Stromal cell of bone marrow (primary cell): ENCODE measurements at places on chromosomes 5 and 9.

- no peak for DNase-seq
Measured at GRCh38 chr9:93657331-93658111, 81.1 kb downstream of the PHF2 start.

DNA sequence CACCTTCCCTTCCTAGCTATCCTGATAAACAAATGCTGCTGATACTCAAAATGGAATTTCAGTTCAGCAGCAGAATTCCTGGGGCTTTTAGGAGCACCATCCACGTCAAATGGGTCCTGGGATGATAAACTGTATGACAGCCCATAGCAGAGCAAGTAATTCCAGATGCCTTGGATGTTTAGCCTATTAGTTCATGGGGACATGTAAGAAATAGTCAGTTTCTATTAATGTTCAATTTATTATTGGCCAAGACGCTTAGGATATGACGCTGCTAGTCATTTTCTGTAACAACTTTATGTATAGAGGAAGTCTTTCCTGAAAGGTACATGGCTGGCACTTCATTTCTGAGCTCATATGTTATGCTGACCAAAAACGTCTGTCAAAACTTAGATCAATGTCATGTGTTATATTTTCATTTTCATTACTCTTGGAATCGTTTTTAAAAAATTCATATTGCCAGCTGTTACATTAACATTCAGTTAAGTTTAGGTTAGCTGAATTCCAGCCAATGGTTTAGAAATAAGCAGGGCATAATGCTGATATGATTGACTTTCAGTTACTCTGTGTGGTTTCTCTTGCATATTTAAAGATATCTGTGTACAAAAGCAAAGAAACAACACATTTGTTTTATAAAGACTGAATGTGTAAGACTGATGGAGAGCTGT is 243.8 kb downstream of the CSNK1G3 start:
- no peak for DNase-seq

GRCh38 chr5:111461255-111461671 is 51.1 kb downstream of the STARD4 start:
- no peak for DNase-seq

DNA sequence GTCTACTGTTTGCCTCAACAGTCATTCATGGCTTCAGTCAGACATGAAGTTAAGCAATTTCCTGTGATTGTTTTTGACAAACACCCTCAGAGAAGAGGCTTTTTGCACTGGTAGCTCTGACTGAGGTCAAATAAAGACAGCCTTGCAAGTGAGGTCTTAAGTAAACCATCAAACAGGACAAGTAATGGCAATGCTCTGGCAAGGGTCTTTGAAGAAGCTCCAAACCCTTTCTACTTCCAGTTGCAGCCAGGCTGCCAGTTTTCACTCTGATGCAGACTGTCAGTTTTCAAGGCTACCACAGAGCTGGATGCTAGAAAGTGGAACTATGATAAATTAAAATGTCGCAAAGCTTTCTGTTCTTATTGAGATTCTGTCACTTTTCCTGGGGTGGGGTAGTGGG is 421.5 kb upstream of the PTGER4 start:
- no peak for DNase-seq

DNA sequence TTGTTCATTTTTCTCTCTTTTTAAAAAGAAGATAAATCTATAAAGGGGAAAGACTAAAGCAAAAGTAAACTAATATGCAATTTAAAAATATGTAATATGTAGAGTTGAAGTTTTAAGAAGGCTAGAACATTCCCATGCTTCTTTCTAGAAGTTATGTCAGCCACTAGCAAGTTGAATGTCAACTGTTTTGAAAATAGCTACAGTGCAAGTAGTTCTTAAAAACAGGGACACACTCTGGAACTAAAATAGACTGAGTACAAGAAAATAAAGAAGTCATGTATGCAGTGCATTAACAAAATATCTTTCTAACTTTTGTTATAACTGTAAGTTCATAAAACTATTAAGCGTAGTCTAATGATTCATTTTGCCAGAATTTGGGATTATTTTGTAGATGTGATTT is 7.9 kb downstream of the TMEM38B start:
- no peak for DNase-seq

GRCh38 chr5:32443145-32443540 is 1.4 kb downstream of the ZFR start:
- DNase-seq = no peak

DNA sequence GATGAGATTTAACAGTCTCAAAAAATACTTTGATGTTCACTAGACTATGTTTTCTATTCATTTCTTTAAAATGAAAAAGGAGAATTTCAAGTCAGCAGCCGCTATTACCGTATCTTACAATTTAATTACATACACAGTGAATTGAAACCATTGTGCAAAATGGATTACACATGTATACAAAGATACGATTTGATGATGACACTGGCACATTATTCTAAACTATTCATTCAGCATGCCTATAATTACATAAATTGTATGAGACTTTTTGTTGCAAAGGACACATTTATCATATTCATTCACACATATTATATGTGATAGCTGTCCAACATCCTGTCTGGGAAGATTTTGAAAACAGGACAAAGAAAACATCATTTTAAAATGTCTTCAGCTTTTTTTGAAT is 118.3 kb upstream of the VCAN start:
- DNase-seq = no peak

DNA sequence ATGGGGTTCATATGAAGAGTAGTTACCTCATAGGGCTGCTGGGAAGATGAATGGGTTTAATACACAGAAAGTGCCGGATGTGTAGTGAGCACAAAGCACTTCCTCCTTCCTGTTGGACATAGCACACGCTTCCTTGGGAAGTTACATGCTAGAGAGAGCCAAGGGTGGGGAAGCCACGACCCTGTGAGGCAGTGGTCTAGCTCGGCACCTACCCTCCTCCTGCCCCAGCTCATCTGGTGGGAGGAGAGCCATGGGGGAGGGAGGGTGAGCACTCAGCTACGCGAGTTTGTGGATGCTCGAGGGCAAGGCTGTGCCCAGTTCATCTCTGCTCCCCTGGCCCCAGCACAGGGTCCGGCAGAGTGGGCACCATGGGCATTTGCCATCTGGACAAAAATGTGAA is 43.6 kb upstream of the NEK6 start:
- DNase-seq = no peak

DNA sequence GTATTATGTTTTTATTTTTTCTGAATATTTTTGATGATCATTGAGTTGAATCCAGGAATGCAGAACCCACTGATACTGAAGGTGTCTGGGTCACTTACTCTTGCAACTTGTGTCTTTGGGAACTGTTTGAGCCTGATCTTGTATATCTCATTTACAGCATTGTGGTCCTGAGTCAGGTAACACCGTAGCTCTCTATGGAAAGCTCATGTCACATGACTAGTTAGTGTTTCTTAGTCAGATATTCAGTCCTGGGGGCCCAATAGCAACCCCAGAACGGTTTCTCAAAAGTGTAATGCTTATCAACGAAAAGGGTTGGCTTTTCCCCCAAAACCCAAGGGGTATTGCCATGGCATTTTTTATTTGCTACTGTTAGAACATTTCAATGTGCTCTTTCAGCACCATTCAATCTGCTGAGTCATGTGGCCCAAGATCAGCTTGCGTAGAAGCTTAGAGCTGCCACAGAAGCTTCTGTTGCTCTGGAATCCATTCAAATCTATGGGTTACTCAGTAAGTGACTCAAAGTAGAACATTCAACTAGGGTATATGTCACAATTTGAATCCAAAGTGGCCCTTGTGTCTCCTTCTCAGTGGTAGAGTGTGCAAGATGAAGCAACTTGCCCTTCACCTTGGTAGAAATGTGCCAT is 12.1 kb upstream of the PTAR1 start:
- peak; percentile 87 for DNase-seq

- DNase-seq = no peak
Measured at GRCh38 chr5:53338971-53339370, 141.5 kb upstream of the FST start.

DNA sequence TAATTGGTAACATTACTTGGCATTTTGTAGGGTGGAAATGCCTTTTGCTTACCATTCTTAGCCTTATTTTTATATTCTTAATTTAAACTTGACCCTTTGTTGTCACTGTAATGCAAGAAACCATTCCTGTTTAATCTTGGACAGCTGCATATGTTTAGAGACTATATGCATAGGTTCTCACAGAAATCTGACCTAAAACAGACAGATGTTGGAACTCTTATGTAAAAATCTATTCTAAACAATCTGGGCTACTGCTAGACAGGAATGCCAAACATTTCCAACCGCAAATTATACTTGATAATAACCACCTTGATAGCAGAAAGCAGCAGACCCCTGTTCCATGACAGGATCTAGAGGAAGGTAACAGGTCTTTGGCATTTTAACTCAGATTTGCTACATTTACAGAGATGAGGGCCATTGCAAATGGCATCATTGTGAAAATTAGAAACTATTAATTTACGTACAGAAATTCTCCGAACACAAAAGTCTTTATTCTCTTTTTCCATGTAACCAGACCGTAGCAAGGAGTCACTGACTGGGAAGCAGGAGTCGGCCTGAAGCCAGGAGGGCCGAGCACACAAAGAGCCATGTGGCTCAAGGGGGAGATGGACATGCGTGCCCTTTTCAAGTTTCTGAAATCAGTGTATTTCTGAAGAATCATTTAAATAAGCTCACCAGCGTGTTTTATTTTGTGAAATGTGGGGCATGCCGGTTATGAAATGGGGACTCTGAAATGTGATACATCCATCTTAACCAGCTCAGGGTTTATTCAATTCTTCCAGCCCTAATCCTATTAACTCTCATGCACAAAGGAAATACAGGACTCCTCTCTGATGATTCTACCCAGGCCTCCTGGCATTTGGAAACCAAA is 139.3 kb downstream of the AOPEP start:
- DNase-seq = peak; percentile 48

DNA sequence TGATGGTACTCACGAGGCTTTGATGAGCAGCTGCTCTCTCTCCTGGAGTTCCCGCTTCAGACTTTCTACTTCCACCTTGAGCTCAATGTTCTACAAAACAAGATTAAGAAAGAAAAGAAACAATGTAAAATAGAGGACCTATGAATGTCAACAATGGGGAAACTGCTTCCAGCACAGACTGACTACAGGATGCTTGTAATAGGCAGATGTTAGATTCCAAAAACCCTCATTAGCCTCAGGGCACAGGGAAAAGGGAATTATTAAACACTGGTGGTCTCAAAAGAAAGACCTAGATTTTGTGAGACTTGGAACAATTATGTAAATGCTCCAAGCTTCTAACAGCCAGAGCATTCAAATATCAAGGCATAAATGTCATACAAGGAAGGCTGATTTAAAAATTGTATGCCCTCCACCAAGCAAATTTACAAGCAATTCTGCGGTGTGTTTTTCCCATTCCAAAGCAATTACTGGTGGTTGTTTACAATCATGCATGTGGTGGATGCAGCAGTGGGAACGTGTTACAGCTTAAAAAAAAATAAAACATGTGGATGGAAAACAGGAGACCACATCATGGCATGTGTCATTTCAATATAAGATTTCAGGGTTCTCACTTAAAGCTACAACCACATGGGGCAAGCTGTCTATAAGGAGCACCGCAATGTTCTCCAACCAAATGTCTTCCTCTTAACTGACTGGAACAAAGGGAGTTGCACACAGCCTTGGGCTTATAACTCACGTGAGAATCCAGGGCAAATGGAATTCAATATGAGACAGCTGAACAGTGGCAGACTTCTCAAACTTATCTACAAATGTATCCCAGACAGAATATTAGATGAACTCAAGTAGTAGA is 34.0 kb downstream of the CDK5RAP2 start:
- DNase-seq = no peak

- no peak for DNase-seq
Measured at GRCh38 chr5:7763621-7764072, 87.3 kb downstream of the CFAP90 start.

- peak; percentile 51 for DNase-seq
Measured at GRCh38 chr5:153613144-153613543, 122.7 kb downstream of the GRIA1 start.

GRCh38 chr5:150640311-150641005 is at the start of gene SYNPO:
Gene SYNPO (plus strand): TSS chr5:150640660. CDS start chr5:150648276, 7,616 bp downstream.
- DNase-seq = peak; percentile 96

DNA sequence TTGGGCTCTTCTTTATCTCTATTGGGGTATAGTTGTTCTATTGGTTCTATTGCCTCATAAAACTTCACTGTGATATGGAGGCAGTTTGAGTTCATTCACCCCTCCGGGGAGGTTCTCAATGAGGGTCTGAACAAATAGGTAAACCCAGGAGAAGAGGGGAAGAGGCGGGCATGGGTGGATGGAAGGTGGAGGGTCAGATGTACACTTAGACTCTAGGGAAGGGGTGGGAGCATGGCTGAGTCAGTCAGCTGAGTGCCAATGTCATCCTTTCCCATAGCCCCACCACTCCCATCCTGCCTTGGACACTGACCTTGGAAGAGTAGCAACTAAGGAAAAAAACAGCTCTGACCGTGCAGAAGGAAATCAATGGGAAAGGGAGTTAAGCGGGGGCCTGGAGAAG is 9.9 kb upstream of the FABP6 start:
- no peak for DNase-seq

GRCh38 chr9:120926397-120926928 is at the start of gene TRAF1:
Gene TRAF1 (minus strand): TSS chr9:120926796. CDS start chr9:120926075, 721 bp downstream.
- DNase-seq = no peak

DNA sequence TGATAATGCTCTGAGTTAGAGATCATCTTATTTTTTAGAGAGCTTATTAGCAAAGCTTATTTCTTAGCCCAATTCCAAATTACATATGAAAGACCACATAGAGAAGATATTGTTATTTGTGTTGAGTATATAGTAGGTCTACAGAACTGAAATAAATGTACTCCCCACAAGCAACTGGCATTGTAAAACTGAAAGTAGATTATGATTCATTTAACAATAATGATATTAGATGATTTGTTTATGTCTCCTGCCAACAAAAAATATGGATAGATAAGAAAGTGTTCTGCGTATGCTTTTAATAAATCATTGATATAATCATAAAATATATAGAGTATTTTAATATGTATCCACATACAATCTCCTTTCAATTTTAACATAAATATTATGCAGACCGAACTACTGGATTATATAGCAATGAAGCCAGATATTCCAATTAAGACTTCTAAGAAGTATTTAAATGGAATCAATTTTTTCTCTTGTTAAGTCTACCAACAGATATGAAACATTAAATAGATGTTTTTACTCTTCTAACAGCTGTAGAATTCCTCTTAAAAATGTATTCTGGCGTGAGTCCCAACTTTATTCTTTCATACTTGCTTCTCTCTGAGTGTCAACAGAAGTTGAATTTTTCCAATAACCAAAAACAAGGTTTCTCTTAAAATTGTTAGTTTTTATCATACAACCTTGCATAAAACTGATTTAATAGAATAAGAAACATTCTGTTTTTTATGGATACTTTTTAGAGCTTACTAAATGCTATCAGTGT is 15.6 kb upstream of the DAB2 start:
- no peak for DNase-seq
